GDM1 (cell line): ENCODE measurements at places on chromosomes 2 and 18.

GRCh38 chr2:68280796-68281195 is 28.5 kb upstream of the PPP3R1 start:
- DNase-seq = no peak

DNA sequence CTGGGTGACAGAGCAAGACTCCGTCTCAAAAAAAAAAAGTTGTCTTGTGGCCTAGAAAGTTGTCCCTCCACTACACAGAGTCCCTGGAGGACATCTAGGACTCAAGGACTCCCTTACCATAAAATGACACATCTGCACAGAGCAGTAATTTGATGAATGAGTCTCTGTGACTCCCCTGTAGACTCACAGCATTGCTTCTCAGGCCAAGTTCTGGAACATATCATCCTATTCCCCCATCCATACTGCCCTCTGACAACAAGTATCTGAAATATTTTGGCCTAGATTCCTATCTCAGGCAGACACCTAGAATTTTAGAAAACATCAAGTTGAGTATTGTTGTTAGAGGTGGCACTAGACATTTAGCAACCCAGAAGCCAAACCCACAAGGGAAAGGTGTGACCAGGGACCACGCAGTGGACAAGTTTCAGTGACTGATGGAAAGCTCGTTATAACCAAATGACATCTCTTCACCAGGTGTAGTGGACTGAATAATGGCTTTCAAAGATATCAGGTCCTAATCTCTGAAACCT is 97.9 kb upstream of the ATP8B1 start:
- DNase-seq = no peak

GRCh38 chr2:236600892-236601291 is 31.3 kb downstream of the ACKR3 start:
- no peak for DNase-seq

DNA sequence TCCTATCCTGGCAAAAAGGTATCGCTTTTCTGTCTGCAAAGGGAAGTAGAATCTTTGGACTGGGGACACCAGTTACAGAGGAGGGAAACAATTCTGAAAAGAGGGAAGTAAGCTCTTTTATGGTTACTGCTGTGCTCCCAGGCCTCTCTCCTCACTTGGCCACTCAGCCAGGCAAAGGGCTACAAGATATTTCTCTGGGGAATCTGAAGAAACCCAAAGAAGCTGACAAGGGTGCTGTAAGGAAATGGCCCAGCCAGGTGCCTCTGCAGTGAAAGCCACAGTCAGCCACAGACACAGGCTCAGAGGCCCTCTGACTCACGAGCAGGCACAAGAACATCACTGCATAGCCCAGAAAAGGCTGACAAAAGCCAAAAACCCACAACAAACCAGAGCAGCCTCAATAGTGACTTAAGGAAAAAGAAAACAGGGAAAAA is 5.8 kb downstream of the HDLBP start:
- DNase-seq = peak; percentile 37

- no peak for DNase-seq
These were observed 264.2 kb downstream of the GBX2 start for GRCh38 chr2:235903782-235904584.

GRCh38 chr2:220646424-220646823 is 925.7 kb downstream of the EPHA4 start:
- no peak for DNase-seq

- no peak for DNase-seq
These were observed 11.0 kb upstream of the RNF144A start for GRCh38 chr2:6906165-6906741.

DNA sequence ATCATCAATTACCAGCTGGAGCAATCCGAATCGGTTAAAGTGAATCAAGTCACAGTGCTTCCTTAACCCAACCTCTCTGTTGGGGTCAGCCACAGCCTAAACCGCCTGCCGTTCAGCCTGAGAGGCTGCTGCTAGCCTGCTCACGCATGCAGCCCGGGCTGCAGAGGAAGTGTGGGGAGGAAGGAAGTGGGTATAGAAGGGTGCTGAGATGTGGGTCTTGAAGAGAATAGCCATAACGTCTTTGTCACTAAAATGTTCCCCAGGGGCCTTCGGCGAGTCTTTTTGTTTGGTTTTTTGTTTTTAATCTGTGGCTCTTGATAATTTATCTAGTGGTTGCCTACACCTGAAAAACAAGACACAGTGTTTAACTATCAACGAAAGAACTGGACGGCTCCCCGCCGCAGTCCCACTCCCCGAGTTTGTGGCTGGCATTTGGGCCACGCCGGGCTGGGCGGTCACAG is 496 bp upstream of the ITGA4 start:
- DNase-seq = peak; percentile 93

- no peak for DNase-seq
These were observed 35.1 kb downstream of the THAP4 start for GRCh38 chr2:241601841-241602240.

GRCh38 chr2:207750345-207750744 is 19.4 kb downstream of the FZD5 start:
- DNase-seq = no peak

GRCh38 chr18:57942493-57942892 is 101.5 kb upstream of the NEDD4L start:
- DNase-seq = no peak

GRCh38 chr2:203016716-203017115 is 2.0 kb downstream of the NBEAL1 start:
- DNase-seq = no peak

DNA sequence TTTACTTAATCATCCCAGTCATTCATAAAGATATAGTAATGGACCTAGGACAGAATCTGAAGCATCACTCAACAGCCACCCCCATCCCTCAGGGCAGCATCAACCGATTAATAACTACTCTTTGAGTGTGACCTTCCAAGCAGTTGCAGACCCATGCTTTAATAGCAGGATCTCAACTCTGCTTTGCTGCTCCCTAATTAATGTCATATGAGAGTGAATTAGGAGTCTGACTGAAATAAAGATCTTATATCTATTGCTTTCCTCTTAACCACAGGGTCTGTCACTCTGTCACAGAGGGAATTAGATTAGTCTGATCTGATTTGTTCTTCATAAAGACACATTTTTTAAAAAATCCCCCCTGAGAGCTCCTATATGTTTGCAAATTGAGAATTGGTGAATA is 46.1 kb upstream of the LRP1B start:
- DNase-seq = no peak

GRCh38 chr2:55140316-55141219 is 90.3 kb upstream of the RTN4 start:
- no peak for DNase-seq

- no peak for DNase-seq
These were observed 33.7 kb downstream of the EN1 start for GRCh38 chr2:118813601-118814339.

GRCh38 chr2:65477590-65477989 is 45.2 kb upstream of the SPRED2 start:
- DNase-seq = no peak

DNA sequence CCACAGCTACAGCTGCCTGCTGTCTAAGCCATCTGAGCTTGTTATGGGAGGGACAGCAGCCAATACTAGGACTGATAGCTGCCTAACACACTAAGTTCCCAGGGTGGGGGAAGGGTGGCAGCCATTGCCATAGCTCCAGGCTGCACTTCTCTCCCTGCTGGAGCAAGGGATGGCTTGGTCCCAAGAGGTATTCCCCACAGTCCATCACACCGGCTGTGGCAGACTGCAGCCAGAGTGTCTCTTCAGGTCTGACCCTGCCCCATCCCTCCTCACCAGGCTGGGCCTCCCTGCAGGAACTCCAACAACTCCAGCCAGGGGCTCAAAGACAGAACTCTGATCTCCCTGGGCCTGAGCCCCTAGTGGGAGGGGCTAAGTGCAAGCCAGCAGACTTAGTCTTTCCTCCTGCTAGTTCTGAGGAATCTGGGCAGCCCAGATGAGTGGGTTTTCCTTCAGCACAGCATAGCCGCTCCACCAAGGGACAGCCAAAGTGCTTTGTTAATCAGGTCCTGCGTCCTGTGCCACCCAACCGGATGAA is 632.1 kb downstream of the SOCS6 start:
- DNase-seq = no peak

GRCh38 chr18:3667255-3668137 is 217.5 kb downstream of the TGIF1 start:
- no peak for DNase-seq

GRCh38 chr2:56185582-56186046 is 1.8 kb downstream of the CCDC85A start:
- DNase-seq = no peak

DNA sequence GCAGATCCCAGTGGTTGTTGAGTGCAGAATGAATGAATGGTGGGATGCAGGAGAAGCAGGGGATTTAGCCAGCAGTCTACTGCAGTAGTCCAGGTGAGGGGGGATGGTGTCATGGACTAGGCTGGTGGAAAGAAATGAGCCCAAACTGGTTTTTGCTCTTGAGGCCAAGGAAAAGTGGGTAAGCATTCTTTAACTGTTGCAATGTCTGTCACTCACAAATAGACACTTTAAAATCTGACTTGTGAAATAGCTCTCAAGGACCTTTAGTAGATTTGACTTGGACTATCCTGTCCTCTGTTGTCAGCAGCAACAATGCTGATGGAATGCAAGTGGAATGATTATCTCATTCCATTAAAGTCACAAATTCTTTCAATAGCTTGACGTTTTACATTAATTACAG is 37.5 kb upstream of the STK17B start:
- no peak for DNase-seq

GRCh38 chr2:105470979-105471378 is 72.1 kb upstream of the FHL2 start:
- no peak for DNase-seq

- no peak for DNase-seq
These were observed 124.8 kb downstream of the COL6A3 start for GRCh38 chr2:237289139-237289538.

GRCh38 chr2:151840216-151841046 is 12.2 kb upstream of the ARL5A start:
- DNase-seq = no peak
